Muscle of arm (tissue), 14 donors: ENCODE measurements at places on chromosomes 6 and 20. TPM values are rescaled to one million over a fixed set of nuclear protein-coding genes. Genes with fewer than 3 reads are reported as not detected.

TCF19 gene
- polyA plus RNA-seq: 11.8 TPM

DNA sequence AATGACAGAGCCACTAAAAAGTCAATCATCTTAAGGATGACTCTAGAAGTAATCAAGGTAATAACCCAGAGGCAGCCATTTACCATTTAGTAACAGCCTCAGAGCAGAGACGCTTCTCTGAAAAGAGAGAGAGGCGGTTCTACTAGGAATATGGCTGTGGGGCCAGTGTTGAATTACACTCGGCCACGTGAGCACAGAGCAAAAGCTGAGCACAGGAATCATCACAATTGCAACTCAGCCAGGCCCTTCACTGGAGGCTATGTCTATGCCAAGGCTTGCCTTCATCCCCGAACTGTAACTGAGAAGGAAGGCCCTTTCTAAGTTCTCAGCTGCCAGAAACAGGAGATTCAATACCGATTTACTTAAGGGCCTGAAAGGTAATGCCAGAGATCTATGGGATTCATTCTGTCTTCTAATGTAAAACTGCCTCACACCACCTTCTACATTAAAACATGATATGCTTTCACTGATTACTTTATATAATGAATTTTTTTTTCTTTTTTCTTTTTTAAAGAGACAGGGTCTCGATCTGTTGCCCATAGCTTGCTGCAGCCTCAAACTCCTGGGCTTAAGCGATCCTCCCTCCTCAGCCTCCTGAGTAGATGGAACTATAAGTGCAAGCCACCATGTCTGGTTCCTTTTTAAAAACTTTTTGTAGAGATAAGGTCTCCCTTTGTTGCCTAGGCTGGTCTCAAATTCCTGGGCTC, 67.6 kb downstream of the NUDT3 start:
- DNase-seq: peak; percentile 84

DNA sequence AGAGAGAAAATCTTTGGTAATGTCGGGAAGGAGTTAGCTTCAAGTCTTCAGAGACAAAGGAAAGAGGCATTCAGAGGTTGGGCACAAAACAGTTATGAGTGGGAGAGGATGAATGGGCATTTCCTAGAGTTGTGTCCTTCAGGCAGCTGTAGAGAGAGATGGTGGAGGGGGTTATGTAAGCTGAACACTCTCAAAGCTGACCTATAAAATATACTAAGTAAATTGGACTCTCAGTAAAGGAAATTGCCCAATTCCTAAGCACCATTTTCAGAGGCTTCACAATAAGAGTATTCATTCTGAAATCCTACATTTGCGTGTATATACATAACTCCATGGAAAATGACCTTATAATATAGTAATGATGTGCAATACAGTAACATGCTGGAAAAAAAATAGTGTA, 161.2 kb downstream of the KCNQ5 start:
- DNase-seq: no peak

- DNase-seq: no peak
These were observed 130.8 kb upstream of the TNFAIP3 start for GRCh38 chr6:137736048-137736818.

DNA sequence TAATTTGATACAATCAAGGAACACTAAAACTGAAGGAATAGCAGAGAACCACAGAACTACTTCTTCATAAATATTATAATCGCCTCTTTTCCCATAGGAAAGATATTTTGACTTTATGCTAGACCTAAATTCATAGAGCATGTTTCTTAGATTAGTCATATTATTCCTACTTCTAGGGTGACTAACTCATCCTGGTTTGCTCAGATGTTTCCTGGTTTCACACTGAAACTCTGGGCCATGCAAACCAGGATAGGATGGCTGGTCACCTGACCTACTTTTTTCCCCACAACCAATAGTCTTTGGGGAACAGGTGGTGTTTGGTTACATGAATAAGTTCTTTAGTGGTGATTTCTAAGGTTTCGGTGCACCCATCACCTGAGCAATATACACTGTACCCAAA, 42.8 kb downstream of the MMS22L start:
- DNase-seq: no peak

PHIP gene
- polyA plus RNA-seq: 34.4 TPM

DNA sequence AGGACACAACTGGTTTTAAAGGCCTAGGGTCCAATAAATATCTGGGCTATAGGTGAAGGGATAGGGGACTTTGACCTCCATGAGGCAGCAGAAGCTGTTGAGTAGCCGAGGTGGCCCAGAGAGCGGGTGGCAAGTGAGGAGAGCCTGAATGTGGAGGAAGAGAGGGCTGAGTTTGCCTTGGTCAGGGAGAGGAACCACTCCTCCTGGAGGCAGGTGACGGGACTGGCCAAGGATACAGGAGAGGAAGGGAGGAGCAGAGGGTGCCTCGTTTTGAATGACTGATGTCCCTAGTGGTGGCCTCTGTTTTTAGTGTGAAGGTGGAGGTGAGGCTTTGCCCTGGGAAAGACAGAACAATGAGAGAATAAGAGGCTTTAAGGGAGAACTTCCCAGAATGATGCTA, 19.1 kb upstream of the AAR2 start:
- no peak for DNase-seq

ARMH2 gene
- polyA plus RNA-seq: not detected

- DNase-seq: no peak
These were observed 54.1 kb downstream of the RBM38 start for GRCh38 chr20:57445298-57445697.

- no peak for DNase-seq
These were observed 48.2 kb downstream of the PLG start for GRCh38 chr6:160750276-160750689.

CST2 gene
- polyA plus RNA-seq: not detected

- no peak for DNase-seq
These were observed 689.5 kb upstream of the EYS start for GRCh38 chr6:66396549-66396948.

- DNase-seq: no peak
These were observed 16.6 kb downstream of the DSE start for GRCh38 chr6:116387374-116387773.
